NCI-H526 treated with DMSO at 0.1 percent for 48 hours (cell line): ENCODE measurements at places on chromosomes 11 and 22.

GRCh38 chr22:45317551-45318167 lies 7.9 kb downstream of the FAM118A start:
- no peak for DNase-seq

GRCh38 chr11:85828640-85828978 lies 17.7 kb upstream of the SYTL2 start:
- DNase-seq, result no peak

GRCh38 chr22:49907807-49908206 lies 10.4 kb downstream of the ALG12 start:
- DNase-seq, result no peak

DNA sequence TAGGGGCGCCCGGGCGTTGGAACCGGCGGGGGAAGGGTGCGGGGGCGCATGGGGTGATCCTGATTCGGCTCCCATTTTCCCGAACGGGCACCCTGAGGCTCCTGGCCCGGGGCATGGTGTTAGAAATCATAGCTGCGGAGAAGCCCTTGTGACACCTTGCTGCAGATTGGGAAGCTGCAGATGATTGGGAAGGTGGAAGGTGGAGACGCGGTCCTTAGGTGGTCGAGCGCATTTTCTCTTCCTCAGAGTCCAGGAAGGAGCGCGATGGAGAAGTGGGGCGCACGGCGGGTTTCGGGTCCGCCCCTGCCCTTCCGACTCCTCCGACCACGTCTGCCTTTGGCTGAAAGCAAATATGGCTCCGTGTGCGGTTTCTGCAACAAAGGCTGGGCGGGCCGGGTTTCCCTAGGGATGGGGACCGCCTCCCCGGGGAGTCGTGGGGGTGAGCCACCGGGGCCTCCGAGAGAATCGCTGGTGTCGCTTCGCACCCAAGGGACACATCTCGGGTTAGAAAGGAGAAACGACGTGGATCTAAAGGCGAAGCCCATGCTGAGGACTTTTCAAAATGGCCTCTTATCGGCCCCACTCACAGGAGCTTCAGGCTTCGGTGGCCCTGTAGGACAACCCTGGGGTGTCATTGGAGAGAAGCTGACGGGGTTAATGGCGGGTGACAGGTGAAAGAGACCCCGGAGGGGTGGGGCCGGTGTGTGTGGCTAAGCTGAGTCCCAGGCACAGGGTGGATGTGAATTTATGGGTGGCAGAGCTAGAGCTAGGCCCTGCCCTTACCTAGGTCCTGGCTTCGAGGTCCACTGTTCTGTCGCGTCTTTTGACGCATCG lies 707 bp upstream of the FTH1 start:
- DNase-seq, result peak; percentile 58

GRCh38 chr22:33299245-33299956 lies 241.2 kb upstream of the SYN3 start:
- no peak for DNase-seq

GRCh38 chr11:11899401-11899800 lies 57.6 kb downstream of the USP47 start:
- DNase-seq, result no peak

- no peak for DNase-seq
These were observed 62.6 kb downstream of the PPP2R1B start for GRCh38 chr11:111703576-111703975.

DNA sequence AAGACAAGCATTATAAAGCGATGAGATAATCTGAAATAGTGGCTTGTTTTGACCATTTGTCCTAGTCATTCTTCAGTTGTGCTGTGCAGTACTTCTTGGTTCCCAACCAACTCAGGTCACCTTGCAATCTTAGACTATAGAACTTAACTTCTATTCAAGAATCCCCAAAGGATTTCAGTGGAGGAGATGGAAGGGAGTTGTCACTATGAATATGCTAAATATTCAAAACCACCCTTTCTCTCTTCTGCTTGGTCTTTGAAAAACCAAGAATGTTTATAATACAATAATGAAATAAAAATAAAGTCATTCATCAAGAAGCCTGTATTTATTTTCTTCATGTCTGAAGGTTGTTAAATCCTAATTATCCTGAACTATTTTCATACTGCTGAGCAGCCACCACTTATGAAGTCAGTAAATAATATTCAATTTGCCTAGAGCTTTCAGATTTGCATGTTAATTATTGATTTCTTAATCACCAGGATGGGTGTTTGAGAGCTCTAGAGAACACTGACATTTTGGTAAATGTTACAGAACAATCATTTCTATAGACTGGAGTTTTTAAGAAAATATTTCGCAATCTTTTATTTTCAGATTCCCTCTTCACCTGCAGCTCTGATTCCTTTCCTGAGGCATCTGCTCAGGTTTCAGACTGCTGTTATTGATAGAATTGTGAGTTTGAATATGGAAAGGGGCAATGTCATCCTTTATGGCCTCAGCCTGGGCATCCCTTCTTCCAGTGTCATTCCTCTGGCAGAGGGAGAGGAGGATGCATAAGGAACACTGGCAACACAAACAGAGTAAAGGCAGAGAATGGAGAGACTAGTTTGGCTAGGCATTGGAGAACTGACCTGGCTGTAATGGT lies 91.5 kb upstream of the USP47 start:
- no peak for DNase-seq

- no peak for DNase-seq
These were observed 152.2 kb downstream of the SPATA19 start for GRCh38 chr11:133693110-133693509.

DNA sequence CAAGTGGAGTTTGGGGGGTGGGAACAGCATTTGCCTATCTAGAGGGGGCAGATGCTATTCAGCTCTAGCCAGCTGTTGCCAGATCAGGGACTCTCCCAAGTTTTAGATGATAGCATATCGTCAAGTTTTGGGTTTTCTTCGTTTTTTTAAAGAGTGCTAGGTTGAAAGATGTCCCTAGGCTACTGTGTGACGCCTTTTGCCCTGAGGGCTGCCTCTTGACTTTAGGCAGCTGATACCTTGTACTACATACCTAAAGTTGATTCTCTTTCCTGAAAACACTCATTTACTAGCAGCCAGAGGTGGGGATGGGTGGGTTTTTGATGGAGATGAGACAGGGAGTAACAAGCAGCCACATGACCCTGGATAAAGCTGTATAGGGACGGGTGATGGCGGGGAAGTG lies 87.1 kb downstream of the ABTB2 start:
- no peak for DNase-seq

GRCh38 chr11:101397979-101398378 lies 185.8 kb downstream of the TRPC6 start:
- no peak for DNase-seq

DNA sequence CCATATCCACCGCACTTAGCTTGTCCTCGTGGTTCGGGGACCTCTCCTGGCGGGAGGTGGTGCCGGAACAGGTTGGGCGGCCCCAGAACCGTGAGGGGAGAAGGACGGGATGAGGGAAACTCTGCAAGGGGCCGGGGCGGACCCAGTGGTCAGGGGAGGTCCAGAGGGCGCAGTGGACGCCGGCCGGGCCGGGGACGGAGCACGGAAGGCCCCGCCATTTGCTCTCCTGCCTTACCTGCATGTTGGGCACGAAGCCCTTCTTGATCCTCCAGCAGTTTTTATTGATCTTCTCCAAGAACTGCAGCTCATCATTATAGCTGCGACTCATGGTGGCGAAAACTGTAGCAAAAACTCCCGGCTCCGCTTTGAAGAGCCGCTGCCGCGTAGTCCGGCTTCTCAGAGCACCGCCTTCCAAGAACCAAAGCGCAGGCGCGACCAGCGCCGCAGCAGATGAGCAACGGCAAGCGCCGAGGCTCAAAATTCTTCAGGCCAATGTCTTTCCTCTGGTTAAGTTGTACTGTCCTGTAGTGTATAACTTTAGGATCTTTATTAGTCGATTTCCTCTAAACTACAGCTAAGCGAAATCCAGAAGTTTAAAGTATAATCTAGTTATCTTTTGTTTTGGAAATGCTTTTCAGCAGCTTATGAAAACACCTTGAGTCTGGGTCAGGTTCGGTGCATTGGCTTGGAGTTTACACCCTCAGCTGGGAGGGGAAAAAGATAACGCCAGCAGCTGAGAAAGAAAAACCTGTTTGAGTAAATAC lies at the start of gene RTCB:
Gene RTCB (minus strand): TSS at position 419 of the 764 bp plus-strand sequence. CDS start 91 bp downstream, at position 328.
- DNase-seq, result peak; percentile 69

DNA sequence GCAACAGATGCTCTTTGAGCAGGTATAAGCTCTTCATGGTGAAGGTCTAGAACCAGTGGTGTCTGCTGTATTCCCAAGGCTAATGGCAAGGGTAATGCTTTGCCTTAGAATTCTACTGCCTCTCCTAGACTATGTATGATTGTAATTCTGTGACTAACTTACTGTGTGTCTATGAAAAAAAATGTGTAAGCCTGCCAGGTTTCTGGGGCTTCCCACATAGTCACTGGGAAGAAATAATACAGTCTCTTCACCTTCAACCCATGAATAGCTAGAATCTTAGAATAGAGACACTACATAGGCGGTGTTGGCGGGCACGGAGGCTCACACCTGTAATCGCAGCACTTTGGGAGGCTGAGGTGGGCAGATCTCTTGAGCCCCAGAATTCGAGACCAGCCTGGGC lies 84.1 kb downstream of the C11orf91 start:
- DNase-seq, result no peak

DNA sequence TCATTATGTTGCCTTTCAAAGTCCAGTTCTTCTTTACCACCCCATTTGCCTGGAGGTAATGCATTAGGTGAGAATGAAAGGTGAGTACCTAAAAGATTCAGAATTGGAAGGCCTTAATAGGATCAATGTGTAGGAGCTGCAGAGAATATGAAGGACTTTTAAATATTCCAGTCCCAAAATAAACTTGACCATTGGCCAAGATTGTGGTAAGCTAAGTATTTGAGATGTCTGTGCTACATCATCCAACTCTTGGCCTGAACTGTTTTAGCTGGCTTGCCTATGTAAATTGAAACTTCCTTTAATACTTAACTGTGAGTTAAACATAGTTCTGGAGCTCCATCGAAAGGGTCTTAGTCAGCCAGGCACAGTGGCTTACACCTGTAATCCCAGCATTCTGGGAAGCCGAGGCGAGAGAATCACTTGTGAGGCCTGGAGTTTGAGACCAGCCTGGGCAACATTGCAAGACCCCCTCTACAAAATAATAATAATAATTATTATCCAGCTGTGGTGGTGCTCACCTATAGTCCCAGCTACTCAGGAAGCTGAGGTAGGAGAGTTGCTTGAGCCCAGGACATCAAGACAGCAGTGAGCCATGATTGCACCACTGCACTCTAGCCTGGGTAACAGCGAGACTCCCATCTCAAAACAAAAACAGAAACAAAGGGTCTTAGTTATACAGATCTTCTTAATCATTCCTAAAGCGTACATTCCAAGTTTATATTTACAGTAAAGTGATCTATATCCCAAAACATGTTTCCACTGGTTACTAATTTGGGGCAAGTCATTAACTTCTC lies 29.8 kb downstream of the MTMR3 start:
- DNase-seq, result no peak

DNA sequence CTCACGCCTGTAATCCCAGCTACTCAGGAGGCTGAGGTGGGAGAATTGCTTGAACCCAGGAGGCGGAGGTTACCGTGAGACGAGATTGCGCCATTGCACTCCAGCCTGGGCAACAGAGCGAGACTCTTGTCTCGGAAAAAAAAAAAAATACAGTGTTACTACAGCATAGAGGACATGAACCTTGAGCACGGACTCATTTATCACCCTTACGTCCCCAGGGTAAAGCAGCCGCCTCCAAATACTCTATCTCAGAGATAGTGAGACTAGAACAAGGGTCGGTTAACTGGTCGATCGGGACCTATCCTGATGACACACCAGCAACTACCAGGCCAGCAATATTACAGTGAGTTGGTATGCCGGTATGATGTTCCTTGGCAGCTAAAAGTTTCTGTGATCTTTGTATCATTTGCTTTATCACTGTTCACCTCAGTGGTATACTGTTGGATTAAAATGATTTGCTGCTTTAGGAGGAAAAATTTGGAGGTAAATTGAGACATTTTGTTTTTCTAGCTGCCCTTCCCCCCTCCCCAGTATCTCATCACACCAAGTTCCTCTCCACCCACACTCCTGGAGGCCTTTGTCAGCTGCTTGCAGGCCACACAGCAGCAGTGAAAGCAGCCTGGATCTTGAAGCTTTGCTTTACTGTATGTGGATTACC lies 7.0 kb upstream of the SIDT2 start:
- DNase-seq, result no peak
